Activated T-helper 2 cell treated with anti-CD3 and anti-CD28 coated beads, Interferon-gamma antibody, Interleukin-2, Interleukin-4, amounts not matched to agents 10 μg/mL and 5 μg/mL and 100 μg/mL, durations not matched to agents 14 hours and 24 hours and 36 hours (primary cell): ENCODE measurements at places on chromosomes 5 and 9. TPM values are rescaled to one million over a fixed set of nuclear protein-coding genes. Genes with fewer than 3 reads are reported as not detected.
A peak's percentile ranks its signal among the peaks of the same experiment; 100 is the strongest.

- no peak overlapping the region for H3K27ac ChIP-seq
- no peak overlapping the region for H3K4me3 ChIP-seq
- DNase-seq = no peak
- H3K27me3 ChIP-seq = no peaks in the 10 kb centered on the region
Observed at GRCh38 chr5:172724242-172725183, 46.5 kb downstream of the DUSP1 start.

- peaks cover 13% of the 10 kb centered on the region for H3K4me1 ChIP-seq
- H3K4me3 ChIP-seq = no peak overlapping the region
- no peaks in the 10 kb centered on the region for H3K27me3 ChIP-seq
- DNase-seq = no peak
- H3K36me3 ChIP-seq = peaks cover 13% of the 10 kb centered on the region
- no peak overlapping the region for H3K27ac ChIP-seq
Observed at GRCh38 chr9:93588641-93589609, 12.5 kb downstream of the PHF2 start.

The SCGB3A2 gene
- not detected in 2 replicates for total RNA-seq

- H3K27me3 ChIP-seq = peaks cover 6% of the 10 kb centered on the region
- DNase-seq = no peak
- no peaks in the 10 kb centered on the region for H3K36me3 ChIP-seq
- no peak overlapping the region for H3K27ac ChIP-seq
- H3K4me3 ChIP-seq = no peak overlapping the region
Observed at GRCh38 chr9:1354606-1355005, 304.4 kb downstream of the DMRT2 start.

GRCh38 chr5:9536717-9537116 is 9.2 kb downstream of the SEMA5A start:
- peaks cover 5% of the 10 kb centered on the region for H3K4me1 ChIP-seq
- no peaks in the 10 kb centered on the region for H3K36me3 ChIP-seq
- DNase-seq = no peak
- H3K4me3 ChIP-seq = no peak overlapping the region

GRCh38 chr5:175700991-175701390 is 43.1 kb downstream of the HRH2 start:
- no peak overlapping the region for H3K4me3 ChIP-seq
- no peaks in the 10 kb centered on the region for H3K27me3 ChIP-seq
- peaks cover 10% of the 10 kb centered on the region for H3K4me1 ChIP-seq
- DNase-seq = no peak
- no peak overlapping the region for H3K27ac ChIP-seq

The ZNF169 gene
- total RNA-seq = 8.9 and 9.0 TPM in 2 replicates

DNA sequence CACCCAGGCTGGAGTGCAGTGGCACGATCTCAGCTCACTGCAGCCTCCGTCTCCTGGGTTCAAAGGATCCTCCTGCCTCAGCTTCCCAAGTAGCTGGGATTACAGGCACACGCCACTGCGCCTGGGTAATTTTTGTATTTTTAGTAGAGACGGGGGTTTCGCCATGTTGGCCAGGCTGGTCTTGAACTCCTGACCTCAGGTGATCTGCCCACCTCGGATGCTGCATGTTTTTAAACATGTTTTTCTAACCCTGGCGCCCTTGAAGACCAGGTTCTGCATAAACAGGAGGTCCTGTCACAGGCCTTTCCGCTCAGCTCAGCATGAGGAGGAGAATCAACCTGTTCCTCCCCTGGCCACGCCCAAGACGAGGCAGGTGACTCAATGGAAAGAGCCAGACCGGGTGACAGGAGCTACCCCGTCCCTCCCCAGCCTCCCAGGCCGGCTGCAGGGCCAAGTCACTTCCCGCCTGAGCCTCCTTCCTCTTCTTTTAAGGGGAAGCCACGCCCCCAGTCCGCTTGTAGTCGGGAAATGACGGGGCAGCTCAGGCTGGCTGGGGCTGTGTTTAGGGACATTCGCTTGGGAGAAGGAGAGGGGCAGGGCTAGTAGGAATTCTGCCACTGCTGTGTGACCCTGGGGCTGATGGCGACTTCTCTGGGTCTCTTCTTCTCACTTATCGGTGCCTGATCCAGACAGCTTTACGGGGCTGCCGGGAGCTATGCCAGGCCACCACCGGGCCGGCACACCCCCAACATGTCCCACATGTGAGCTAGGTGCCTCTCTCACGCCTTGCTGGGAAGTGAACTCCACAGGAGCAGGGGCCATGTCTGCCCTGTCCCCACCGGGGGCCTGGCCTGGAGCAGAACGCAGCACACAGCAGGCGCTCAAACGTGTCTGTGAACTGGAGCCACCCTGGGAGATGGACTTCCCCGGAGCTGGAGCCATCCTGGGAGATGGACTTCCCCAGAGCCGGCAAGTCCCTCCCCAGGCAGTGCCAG is 6.1 kb downstream of the NOTCH1 start:
- H3K27me3 ChIP-seq = no peaks in the 10 kb centered on the region
- DNase-seq = peak; percentile 92
- peaks cover 64% of the 10 kb centered on the region for H3K36me3 ChIP-seq
- peaks cover 37% of the 10 kb centered on the region for H3K4me1 ChIP-seq
- peak overlapping the region; percentile 89 for H3K4me3 ChIP-seq

The NR2F1 gene
- total RNA-seq = not detected in 2 replicates

DNA sequence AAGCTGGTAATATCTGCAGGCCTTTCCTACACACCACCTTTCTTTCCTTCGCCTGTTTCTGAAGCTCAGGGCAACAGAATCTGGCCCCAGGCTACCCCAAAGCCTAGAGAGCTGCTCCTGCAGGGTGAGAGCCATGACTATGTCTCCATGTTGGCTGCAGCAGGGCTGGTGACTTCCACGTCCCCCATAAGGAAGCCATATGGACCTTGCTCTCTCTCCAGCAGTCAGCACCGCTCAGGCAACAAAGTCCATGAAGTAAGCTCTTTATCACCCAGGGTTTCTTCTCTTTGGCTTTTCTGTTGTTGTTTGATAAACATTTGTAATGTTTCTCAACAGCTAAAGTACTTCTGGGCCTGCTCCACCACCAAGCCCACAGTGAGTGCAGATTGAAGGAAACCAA is 125.2 kb downstream of the SLIT3 start:
- H3K27ac ChIP-seq = no peak overlapping the region
- no peak for DNase-seq
- H3K4me1 ChIP-seq = no peaks in the 10 kb centered on the region

DNA sequence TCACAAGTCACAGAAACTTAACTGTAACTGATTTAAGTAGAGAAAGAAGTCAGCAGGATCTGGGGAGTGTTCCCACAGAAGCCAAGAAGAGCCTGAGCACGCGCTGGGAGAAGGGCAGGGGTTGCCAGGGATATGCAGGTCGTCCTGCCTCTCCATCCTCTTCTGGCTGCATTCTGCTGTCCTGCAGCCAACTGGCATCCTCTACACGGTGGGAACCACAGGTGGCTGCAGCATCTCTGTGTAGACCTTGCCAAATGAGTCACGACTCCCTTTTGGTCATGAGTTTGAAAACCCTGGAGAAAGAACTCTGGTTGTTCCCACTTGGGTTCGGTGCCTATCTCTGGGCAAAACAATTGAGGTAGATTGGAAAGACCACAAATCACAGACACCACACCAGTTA is 38.4 kb upstream of the PCA3 start:
- DNase-seq = no peak
- peaks cover 16% of the 10 kb centered on the region for H3K27me3 ChIP-seq
- no peak overlapping the region for H3K4me3 ChIP-seq
- no peaks in the 10 kb centered on the region for H3K36me3 ChIP-seq
- H3K27ac ChIP-seq = no peak overlapping the region

The BASP1 gene
- total RNA-seq = 0.64 and 0.73 TPM in 2 replicates

The RNF208 gene
- 9.5 and 10.1 TPM in 2 replicates for total RNA-seq

The COL23A1 gene
- total RNA-seq = not detected in 2 replicates

- DNase-seq = no peak
- peaks cover 21% of the 10 kb centered on the region for H3K4me1 ChIP-seq
- H3K36me3 ChIP-seq = no peaks in the 10 kb centered on the region
- H3K27me3 ChIP-seq = peaks cover 28% of the 10 kb centered on the region
Observed at GRCh38 chr5:74179179-74179578, 461.3 kb downstream of the ENC1 start.

- no peak overlapping the region for H3K4me3 ChIP-seq
- H3K27me3 ChIP-seq = peaks cover 3% of the 10 kb centered on the region
- no peak overlapping the region for H3K27ac ChIP-seq
- H3K36me3 ChIP-seq = no peaks in the 10 kb centered on the region
- no peak for DNase-seq
- H3K4me1 ChIP-seq = no peaks in the 10 kb centered on the region
Observed at GRCh38 chr9:134863941-134864820, 16.4 kb upstream of the FCN2 start.

- H3K27ac ChIP-seq = no peak overlapping the region
- H3K36me3 ChIP-seq = no peaks in the 10 kb centered on the region
- DNase-seq = no peak
Observed at GRCh38 chr5:33832404-33833236, 59.2 kb downstream of the ADAMTS12 start.

GRCh38 chr9:98159790-98160189 is 32.6 kb downstream of the CORO2A start:
- no peaks in the 10 kb centered on the region for H3K36me3 ChIP-seq
- H3K27me3 ChIP-seq = no peaks in the 10 kb centered on the region
- no peak overlapping the region for H3K4me3 ChIP-seq
- no peak overlapping the region for H3K27ac ChIP-seq
- DNase-seq = no peak

- no peaks in the 10 kb centered on the region for H3K36me3 ChIP-seq
- peak overlapping the region; percentile 73 for H3K4me3 ChIP-seq
- DNase-seq = no peak
- no peak overlapping the region for H3K27ac ChIP-seq
- H3K4me1 ChIP-seq = peaks cover 12% of the 10 kb centered on the region
Observed at GRCh38 chr5:59275510-59276324, 617.8 kb downstream of the PDE4D start.

- H3K27ac ChIP-seq = no peak overlapping the region
- H3K4me3 ChIP-seq = no peak overlapping the region
- peaks cover 2% of the 10 kb centered on the region for H3K27me3 ChIP-seq
- no peaks in the 10 kb centered on the region for H3K36me3 ChIP-seq
- DNase-seq = no peak
Observed at GRCh38 chr9:614431-614830, 227.1 kb upstream of the DMRT1 start.

GRCh38 chr5:56814361-56814962 is 887 bp upstream of the MAP3K1 start:
- peak overlapping the region; percentile 83 for H3K4me3 ChIP-seq
- peaks cover 6% of the 10 kb centered on the region for H3K27me3 ChIP-seq
- DNase-seq = no peak
- peaks cover 4% of the 10 kb centered on the region for H3K36me3 ChIP-seq
- H3K27ac ChIP-seq = peak overlapping the region; percentile 82

GRCh38 chr5:53681079-53681478 is 120.6 kb downstream of the NDUFS4 start:
- no peaks in the 10 kb centered on the region for H3K4me1 ChIP-seq
- no peak overlapping the region for H3K27ac ChIP-seq
- H3K27me3 ChIP-seq = no peaks in the 10 kb centered on the region

DNA sequence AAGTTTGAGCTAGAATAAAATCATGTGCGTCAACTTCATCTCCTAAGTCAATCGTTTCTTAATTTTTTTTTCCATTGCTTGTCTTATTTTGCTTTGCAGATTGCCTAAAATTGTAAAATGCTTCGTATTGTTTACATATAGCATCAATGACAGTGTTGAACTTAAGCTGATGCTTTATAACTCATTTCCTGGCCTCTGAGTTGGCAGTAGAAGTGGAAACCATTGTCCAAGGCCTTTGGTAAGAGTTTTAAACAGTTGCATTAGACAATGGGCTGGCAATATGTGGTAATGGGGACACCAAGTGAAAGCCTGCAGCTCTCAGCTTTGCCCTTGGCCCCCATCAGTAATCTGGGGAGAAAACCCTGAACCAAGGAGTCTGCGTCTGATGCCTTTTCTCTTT is 154.8 kb upstream of the GAS1 start:
- no peaks in the 10 kb centered on the region for H3K27me3 ChIP-seq
- no peaks in the 10 kb centered on the region for H3K4me1 ChIP-seq
- no peak overlapping the region for H3K27ac ChIP-seq
- DNase-seq = no peak
- no peaks in the 10 kb centered on the region for H3K36me3 ChIP-seq

The LCN1 gene
- total RNA-seq = not detected in 2 replicates

- H3K4me3 ChIP-seq = no peak overlapping the region
- no peak overlapping the region for H3K27ac ChIP-seq
- no peaks in the 10 kb centered on the region for H3K27me3 ChIP-seq
- H3K4me1 ChIP-seq = no peaks in the 10 kb centered on the region
- DNase-seq = no peak
Observed at GRCh38 chr5:160297776-160298175, 14.6 kb downstream of the CCNJL start.

The RAI14 gene
- 4.0 and 4.2 TPM in 2 replicates for total RNA-seq

DNA sequence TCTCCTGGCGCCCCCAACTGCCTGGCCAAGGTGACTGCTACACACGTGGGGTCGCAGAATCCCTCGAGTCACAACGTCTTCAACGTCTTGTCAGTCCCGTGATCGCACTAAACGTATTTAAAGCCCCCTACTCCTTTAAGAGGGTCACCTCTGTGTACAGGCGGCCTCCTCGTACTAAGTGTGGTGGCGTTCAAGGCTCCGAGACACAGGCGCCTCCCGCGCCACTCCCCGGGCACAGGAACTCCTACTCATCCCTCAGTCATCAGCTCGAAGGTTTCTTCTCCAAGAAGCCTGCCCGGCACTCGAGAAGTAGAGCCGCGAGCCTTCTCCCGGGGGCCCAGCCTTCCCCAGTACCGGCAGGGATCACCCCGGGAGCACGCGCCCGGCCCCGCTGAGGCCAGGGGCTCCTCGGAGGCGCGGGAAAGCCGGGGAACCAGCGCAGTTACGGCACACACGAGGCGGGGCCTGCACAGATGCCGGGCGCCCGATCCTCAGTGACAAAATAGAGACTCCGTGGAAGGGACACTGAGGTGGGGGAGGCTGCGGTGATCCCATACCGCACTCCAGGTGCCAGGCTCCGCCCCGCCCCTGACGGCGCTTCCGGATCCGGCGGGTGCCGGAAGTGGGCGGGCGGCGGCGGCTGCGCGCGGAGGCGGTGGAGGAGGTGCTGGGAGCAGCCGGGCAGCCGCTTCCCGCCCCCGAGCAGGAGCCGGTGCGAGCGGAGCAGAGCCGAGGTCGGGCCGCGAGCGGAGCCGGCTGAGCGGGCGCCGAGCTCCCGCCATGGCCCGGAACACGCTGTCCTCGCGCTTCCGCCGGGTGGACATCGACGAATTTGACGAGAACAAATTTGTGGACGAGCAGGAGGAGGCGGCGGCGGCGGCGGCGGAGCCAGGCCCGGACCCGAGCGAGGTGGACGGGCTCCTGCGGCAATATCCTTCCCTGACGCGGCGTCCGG is 6.9 kb downstream of the ARPC5L start:
- DNase-seq = peak; percentile 92
- H3K4me3 ChIP-seq = peak overlapping the region; percentile 99

The RNF130 gene
- 10.0 and 10.3 TPM in 2 replicates for total RNA-seq
